ENCODE measurements at places on chromosomes 4 and X.

DNA sequence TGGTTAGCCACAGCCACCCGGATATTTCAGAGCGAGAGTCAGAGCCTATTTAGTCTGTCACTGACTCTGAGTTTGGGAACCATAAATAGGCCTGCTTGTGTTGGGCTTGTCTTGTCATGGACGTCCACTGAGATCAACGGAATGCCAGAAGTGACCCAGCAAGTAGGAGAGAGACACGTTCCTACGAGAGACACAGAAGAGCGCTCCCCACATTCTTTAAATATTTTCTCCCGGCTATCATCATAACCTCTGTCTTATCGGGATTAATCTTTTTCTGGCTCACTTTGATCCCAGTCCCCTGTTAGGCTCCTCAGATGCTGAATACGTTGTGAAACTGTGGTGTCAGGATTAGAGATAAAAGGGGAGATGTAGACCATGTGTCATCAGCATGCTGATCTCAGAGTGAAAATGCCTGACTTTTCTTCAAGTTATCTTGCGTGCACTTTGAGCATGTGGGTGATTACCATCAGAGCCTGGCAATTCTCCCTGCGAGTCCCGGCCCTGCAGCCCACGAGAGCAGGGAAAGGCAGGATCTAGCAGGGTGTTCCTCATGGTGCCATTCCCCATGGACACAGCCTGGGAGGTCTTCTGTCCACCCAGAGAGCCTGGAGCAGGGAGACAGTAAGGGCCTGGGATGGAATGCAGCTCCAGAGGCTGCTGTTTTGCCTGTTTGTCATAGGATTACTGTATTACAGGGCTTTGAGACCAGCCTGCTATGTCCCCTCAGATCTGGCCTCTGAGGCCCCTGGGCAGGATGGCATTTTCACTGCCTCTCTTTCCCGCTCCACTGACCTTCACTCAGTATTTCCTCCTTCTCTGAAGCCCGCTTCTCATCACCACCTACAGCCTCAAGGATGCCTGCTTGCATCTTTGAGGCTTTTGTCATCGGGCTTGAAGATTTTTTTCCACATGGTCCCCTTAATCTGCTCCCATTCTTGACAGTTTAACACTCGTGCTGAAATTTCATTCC, 2.8 kb upstream of the TENM3 start:
- no peak for DNase-seq

- DNase-seq: no peak
Observed at GRCh38 chr4:52638717-52639116, 20.4 kb downstream of the USP46 start.

- DNase-seq: no peak
Observed at GRCh38 chr4:184628103-184628502, 21.1 kb downstream of the CASP3 start.

DNA sequence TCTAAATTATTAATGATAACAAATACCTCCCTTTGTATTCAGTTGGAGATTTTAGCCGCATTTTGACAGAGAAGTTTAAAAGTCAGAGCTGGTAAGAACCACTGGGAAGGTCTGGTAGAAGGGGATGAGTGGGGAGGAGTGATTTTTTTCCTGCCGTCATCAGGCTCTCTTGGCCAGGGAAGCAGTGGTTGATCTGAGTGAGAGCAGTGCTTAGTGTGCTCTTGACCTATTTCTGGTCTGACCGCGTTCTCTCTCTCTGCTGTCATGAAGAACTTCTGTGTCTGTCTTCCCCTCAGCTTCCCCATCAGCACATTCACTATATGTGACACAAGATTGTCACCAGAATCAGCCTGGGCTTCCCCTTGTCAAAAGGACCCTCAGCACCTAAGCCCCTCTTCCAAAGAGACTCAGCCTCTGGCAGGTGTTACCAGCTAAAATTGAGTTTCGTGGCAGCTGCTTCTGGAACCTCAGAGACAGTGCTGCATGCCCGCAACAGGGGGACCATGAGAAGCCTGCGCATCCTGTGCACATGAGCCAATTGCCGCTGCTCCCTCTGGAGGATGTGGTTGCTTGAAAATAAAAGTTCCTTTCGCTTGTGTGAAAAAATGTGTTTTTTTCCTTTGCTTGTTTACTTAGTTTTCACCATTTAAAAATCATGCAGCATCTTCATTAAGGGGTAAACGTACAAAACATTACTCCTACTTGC, 268.9 kb downstream of the C4orf33 start:
- DNase-seq: no peak

DNA sequence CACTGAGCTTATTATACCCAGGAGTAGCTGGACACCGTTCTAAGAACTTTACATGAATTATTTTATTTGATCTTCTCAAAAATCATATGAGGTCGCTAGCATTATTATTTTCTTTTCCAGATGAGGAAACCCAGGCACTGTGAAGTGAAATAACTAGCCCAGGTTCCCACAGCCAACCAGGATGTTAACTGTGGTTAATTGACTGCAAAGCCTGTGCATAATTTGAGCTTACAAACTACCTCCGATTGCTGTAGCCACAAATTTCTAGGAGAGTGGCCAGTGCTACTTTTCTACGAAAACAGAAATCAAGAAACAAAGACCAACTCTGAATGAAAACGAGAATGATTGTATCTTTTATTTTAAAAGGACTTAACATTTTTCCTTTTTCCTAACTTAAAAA, 27.2 kb downstream of the SPRY1 start:
- no peak for DNase-seq

DNA sequence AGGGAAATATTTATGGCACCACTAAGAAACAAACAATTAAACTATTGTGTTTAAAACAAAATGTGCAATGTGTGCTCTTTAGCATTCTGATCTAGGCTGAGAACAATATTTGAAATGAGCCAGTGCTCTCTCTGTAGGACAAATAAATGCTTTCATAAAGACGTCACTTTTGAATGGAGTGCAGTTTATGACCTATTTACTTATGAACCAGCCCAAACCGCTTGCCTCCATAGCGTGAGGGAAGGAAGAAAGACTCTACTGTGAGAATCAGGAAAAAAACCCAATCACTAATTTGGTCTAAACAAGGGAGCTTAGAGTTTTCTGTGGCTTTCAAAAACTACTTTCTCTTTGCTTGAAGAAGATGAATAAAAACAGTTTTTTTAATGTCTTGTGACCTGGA, 39.4 kb downstream of the SAT1 start:
- no peak for DNase-seq

DNA sequence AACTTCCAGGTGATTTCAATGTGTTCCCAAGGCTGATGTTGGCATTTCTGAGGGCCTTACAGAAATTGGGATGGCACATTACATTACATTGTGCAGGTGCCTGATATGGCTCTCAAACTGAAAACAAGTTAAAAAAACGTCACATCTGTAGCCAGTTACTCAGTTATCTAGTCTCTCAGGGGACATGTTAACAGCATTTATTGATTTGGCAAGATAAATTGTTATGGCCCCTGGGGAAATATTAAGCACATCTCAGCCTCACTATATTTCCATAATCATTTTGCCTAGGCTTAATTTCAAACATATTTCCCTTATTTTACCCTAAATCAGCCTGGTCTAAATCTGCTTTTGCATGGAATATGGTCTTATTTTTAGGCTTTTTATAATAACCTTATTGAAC, 290.0 kb downstream of the IL15 start:
- DNase-seq: no peak

DNA sequence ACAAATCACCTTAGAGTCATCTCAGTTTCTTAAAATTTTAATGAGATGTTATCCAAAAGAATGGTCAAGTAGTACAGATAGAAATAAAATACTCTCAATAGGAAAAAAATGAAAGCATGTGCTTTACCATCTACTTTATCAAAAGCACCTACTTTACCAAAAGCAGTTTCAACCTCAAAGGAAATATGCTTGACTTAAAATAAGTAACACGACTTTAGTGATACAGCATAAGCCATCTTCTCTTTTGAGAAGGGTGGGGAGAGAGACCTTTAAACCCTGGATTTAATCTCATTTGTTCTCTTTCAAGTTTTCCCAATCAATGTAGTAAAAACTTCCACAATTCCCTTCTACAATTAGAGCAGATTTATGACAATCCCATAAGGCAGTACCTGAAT, 26.5 kb downstream of the OTUD4 start:
- DNase-seq: no peak

DNA sequence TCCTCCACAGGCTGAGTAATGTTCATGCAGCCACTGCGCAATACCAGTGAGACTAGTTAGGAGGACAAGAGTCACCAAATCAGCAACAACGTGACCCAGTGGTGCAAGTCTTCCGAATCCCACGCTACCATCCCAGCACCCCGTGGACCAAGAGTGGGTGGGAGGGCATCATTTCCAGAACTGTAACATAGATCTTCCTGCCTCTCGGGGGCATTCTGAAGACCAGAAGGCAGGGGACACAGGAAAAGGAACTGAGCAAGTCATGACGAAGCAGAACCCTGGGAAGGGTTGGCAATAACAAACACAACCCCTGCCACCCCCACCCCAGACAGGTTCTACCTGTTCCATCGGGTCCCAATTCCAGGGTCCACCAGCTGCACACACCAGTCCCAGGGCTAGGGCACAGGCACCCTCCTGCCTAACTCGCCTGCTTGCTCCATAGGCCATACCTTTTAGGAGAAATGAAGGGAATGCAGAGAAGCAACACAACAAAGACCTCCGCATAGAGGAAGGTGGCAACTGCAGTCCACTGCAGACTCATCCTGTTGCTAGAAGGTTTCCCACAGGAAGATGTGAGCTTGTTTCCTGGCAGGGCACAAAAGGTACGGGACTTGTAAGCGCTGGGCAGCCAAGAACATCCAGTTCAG, 1.4 kb downstream of the BCAP31 start:
- no peak for DNase-seq

DNA sequence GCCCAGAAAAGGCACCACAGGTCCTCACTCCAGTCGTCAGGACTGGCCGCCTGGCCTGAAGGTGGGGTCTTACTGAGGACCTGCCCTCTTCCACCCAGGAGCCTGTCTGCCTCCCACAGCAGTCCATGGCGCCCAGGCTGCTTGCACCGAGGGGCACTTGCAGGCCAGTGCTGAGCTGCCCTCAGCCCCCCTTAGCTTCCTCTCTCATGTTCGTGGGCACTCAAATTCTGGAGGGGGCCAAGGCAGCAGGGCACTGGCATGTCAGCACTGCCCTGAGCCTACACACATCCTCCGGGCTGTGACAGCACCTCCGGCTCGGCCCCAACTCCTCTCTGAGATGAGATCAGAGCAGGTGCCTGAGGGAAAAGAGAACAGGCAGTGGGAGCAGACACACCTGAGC, 27.2 kb upstream of the ZBTB33 start:
- DNase-seq: no peak

GRCh38 chr4:111537871-111538270, 607.4 kb upstream of the FAM241A start:
- no peak for DNase-seq

DNA sequence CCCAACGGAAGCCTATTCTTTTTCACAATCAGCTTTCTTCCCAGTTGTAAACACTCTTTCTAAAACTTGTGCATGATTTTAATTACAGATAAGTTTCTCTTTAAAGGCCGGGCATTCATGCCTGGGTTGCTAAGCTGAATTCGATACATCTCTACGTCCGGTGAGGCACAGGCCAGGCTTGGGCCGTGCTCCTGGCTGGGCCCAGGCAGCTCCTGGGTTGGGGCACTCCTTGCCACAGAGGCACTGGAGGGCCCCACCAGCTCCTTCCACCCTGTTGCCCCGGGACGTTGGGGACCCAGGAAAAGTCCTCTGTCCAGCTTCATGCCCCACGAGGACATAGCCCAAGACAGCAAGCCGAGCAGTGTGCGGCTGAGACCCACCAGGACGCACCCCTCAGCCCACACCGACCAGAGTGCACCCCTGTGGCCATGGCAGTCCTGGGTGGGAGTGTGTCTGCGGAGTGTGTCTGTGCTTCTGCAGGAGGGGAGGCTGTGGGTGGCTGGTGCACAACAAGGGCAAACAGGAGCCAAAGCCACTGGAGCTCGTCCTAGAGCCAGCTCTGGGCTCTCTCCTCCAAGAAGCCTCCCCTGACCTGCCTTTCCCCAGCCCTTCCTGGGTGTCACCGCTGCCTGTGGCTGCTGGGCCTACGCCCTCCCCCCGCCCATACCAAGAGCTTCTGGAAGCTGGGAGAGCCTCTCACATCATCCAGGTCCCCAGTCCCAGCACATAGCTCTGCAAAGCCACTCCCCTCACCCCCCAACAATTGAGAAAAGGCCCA, 128.0 kb upstream of the NKX1-1 start:
- no peak for DNase-seq

- no peak for DNase-seq
Observed at GRCh38 chrX:110267874-110268273, 50.0 kb downstream of the AMMECR1 start.

DNA sequence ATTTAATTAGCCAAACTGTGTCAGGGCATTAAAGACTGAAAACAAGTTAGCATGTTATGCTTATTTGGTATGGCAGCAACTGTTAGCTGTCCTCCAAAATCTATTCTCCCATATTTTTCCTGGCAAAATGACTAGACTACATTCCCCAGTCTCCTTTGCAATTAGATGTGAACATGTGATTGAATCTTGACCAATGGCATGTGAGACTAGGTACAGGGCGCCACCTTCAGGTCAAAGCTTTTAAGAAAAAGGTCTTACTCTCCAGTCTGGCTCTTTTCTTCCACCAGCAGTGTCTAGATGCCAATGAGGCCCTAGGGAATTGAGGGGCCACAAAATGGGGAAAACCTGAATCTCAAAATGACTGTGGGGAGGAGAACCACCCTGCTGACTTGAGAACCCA, 408.2 kb downstream of the SMARCA1 start:
- DNase-seq: no peak

GRCh38 chrX:74422576-74423288, 1.4 kb downstream of the SLC16A2 start:
- no peak for DNase-seq

DNA sequence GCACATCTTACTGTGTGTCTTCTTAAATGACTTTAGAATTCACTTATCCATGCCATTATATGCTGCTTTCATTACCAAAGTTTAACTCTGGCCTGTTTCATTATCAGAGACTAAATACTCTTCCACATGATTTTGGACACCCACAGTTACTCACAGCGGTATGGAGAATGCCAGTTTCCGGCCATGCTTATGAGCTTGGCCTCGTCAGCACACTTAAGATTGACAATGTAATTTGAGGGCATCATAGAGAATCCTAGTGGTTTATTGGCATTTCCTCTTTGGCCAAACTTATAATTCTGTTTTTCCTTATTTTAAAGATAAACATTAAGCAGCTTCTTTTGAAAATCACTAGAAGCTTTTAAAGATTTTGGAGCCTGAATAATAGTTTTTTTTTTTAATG, 104.5 kb downstream of the IRF2 start:
- DNase-seq: no peak

DNA sequence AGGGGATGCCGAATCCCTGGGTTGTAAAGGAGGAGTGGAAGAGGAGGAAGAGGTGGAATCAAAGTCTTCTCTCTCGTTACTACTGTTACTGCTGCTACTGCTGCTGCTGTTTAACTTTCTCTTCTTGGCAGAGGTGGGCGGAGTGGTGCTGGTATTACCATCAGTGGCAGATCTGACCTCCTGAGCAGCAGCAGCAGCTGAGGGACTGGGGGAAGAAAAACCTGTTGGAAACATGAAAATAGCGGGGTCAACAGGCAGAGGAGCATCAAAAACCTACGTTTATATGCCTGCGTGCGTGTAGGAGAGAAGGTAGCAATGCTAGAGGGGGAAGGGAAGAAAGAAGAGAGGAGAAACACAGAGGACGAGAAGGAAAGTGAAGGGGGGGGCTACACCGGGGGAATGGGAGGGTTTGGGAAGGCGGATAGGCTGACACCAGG, 339 bp downstream of the CUL4B start:
- DNase-seq: no peak

- DNase-seq: no peak
Observed at GRCh38 chr4:41446981-41447725, 90.8 kb upstream of the LIMCH1 start.
